ENCODE measurements at places on chromosomes 1 and 21. TPM values are rescaled to one million over a fixed set of nuclear protein-coding genes. Genes with fewer than 3 reads are reported as not detected.

The HSD3B2 gene
- not detected for total RNA-seq

The LDLRAD2 gene
- under 0.01 TPM for total RNA-seq

The PTAFR gene
- not detected for total RNA-seq

The LCE1C gene
- total RNA-seq, result not detected

The ST6GALNAC3 gene
- total RNA-seq, result 0.16 TPM

The GALNT2 gene
- total RNA-seq, result 172 TPM

The EPHA2 gene
- 16.4 TPM for total RNA-seq

The RNF186 gene
- total RNA-seq, result not detected

The GBP6 gene
- total RNA-seq, result not detected

The S100A3 gene
- 9.0 TPM for total RNA-seq

The CADM3 gene
- total RNA-seq, result 22.6 TPM

The WNT2B gene
- 0.18 TPM for total RNA-seq

The IL19 gene
- total RNA-seq, result not detected

The PCP4 gene
- not detected for total RNA-seq

The ANXA9 gene
- total RNA-seq, result not detected

The DIO1 gene
- not detected for total RNA-seq

The AGMAT gene
- 0.36 TPM for total RNA-seq

The SYNC gene
- total RNA-seq, result 31.2 TPM

The C1QC gene
- total RNA-seq, result not detected

The FLG2 gene
- total RNA-seq, result not detected

The PSEN2 gene
- total RNA-seq, result 13.7 TPM

The MYBPHL gene
- not detected for total RNA-seq

The DTL gene
- 2.6 TPM for total RNA-seq

The DENND1B gene
- total RNA-seq, result 6.3 TPM

The CNIH3 gene
- 1.6 TPM for total RNA-seq

The NUP133 gene
- 25.6 TPM for total RNA-seq

The PLCH2 gene
- total RNA-seq, result not detected

The TTC3 gene
- total RNA-seq, result 129 TPM

The TCEA3 gene
- 3.6 TPM for total RNA-seq
